Natural killer cell (primary cell): ENCODE measurements at places on chromosomes 16 and 17. TPM values are rescaled to one million over a fixed set of nuclear protein-coding genes. Genes with fewer than 3 reads are reported as not detected.
A peak's percentile ranks its signal among the peaks of the same experiment; 100 is the strongest.

The GRIN2A gene
- total RNA-seq, result not detected

The KIF2B gene
- not detected for total RNA-seq

- DNase-seq, result no peak
These were observed 57.6 kb downstream of the SYT17 start for GRCh38 chr16:19225651-19226050.

GRCh38 chr17:37830151-37830993, 85.5 kb upstream of the HNF1B start:
- DNase-seq, result no peak

DNA sequence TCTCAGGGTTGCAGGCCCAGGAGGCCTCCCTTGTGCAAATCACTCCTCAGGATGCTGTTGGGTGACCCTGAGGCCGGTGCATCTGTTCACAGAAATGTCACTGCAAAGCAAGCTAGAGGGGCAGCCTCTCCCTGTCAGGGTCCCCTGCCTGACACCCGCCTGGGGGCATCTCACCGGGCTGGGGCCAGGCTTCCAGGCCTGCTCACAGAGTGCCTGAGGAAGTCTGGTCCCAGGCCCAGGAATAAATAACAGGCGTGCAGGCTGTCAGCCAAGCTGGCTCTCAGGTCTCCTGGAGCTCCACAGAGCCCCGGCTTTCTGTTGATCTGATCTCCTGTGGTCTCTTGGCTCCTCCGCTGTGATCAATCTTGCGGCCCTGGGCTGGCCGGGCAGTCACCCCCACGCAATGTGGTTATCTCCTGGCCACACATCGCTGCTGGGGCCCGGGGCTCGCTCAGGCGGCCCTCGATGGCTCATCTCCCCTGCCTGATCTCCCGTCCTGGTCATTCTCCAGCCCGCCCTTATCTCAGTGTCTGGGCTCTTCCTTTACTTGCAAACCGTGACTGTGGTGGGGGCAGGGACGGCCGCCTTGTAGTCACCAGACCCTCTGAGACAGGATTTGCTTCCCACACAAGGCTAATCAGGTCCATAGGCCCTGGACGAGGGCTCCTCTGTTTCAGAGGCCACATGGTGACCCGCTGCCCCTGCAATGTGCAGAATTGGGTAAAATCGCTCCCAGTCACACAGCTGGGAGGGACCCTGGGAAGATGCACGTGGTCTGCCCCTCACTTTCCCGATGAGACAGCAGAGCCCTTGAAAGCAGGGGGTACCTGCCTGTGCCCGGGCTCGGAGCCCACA, 231.2 kb upstream of the GSE1 start:
- DNase-seq, result no peak

GRCh38 chr16:56869513-56870275, 4.7 kb downstream of the SLC12A3 start:
- peak; percentile 61 for DNase-seq
